ENCODE measurements at places on chromosomes 1 and 21. TPM values are rescaled to one million over a fixed set of nuclear protein-coding genes. Genes with fewer than 3 reads are reported as not detected.

The DSCAM gene
- 2.0 TPM for polyA plus RNA-seq

The HFM1 gene
- 1.8 TPM for polyA plus RNA-seq

The CFAP141 gene
- not detected for polyA plus RNA-seq

The PGLYRP4 gene
- not detected for polyA plus RNA-seq

The SLC19A1 gene
- 8.1 TPM for polyA plus RNA-seq

The BNIPL gene
- polyA plus RNA-seq, result 1.1 TPM

The AUNIP gene
- 0.92 TPM for polyA plus RNA-seq

The EXTL1 gene
- polyA plus RNA-seq, result 4.2 TPM

The GBP6 gene
- polyA plus RNA-seq, result not detected

The OR6N1 gene
- polyA plus RNA-seq, result not detected

The NPHS2 gene
- polyA plus RNA-seq, result not detected

The LRRN2 gene
- 6.4 TPM for polyA plus RNA-seq

The SYT6 gene
- polyA plus RNA-seq, result 1.9 TPM

DNA sequence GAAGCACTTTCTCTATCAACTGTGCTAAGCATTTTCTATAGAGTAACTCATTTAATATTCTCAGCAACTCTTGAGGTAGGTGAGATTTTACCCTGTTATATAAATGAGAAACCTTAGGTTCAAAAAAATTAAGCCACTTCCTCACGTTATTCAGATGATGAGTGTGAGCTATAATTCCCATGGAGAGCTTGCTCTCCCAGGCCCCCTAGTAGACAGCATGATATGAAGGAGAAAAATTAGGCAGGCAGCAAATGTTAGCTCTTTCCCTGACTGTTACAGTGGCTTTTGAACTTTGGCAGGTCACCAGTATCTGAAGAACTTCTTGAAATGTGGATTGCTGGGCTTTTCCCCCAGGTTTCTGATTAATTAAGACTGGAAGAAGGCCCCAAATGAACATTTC lies 753.1 kb downstream of the NCAM2 start:
- no peak for DNase-seq

DNA sequence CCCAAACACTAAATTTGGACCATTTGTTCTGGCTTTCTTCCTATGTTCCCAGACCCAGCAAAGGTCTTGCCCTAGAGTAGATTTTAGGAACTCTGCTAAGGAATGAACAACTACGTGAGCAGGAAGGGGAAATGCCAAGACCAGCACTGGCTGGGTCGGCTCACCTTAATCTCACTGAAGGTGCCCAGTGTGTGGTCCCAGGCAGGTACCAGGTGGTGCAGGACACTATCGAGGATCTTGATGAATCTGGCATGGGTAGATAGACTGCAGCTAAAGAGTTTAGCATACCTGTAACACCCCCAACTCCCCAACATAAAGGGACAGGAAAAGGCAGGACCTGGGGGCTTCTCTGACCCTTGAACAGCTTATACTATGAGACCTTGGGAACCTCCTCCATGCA lies 3.0 kb downstream of the HECTD3 start:
- no peak for DNase-seq

- no peak for DNase-seq
Observed at GRCh38 chr1:219676012-219676765, 63.3 kb upstream of the ZC3H11B start.

DNA sequence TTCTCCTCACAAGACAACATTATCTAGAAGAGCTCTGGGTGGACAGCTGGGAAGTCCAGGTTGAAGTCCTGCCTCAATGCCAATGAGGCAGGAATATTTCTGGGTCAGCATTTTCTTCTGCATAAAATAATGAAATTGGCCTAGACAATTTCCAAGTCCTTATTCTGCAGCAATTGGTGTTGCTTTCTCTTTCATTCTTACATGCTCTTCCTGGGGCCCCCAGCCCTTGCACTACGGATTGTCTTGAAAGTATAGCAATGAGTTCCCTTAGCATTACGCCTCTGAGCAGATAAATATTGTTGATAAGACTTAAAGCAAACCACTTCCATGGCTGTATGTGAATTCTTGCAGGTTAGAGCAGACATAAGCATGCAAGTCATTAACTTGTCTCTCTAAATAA lies 188.5 kb downstream of the TGFBR3 start:
- no peak for DNase-seq

DNA sequence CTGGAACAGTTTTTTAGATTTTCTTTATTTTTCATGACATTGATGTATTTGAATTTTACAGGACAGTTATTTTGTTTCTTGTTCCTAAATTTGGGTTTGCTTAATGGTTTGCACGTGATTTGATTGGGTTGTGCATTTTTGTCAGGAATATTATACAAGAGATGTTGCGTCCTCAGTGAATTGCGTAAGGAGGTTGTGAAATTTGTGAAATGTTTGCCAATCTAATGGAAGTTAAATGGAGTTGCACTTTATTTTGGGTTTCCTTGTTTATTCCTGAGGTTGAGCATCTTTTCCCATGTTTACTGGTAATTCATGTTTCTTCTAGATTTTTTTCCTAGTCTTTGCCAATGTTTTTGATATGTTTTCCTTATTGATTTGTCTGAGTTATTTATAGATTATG lies 19.9 kb downstream of the ZNF648 start:
- no peak for DNase-seq

DNA sequence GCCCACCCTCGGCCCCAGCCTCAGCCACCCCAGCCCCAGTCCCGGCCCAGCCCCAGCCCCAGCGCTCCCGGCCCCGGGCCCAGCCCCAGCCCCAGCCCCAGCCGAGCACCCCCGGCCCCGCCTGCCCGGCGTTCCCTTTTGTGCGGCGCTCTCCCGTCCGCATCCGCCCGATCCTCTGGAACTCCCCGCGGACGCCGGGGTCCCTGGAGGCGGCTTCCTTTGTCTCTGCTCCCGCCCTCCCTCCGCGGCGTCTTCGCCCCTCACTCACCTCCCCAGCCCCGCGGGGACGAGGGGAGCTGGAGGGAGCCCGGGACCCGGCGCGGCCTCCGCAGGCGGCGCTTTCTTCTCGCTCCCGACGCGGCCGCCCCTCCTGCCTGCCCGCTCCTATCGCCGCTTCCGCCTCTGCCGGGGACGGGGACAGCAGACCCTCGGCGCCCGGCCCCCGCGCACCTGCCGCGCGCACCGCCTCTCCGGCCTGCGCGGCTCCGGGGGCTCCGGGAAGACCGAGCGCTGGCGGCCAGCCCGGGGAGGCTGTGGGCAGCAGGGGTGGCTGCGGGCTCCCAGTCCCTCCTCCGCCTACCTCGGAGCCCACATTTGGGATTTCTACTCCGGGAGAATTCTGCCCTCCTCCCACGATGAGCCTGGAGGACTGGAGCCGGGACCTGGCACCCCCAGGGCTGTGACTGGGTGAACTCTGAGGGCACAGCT lies 14.0 kb downstream of the AGRN start:
- DNase-seq, result no peak

- no peak for DNase-seq
Observed at GRCh38 chr1:7046314-7046713, 261.1 kb downstream of the CAMTA1 start.

DNA sequence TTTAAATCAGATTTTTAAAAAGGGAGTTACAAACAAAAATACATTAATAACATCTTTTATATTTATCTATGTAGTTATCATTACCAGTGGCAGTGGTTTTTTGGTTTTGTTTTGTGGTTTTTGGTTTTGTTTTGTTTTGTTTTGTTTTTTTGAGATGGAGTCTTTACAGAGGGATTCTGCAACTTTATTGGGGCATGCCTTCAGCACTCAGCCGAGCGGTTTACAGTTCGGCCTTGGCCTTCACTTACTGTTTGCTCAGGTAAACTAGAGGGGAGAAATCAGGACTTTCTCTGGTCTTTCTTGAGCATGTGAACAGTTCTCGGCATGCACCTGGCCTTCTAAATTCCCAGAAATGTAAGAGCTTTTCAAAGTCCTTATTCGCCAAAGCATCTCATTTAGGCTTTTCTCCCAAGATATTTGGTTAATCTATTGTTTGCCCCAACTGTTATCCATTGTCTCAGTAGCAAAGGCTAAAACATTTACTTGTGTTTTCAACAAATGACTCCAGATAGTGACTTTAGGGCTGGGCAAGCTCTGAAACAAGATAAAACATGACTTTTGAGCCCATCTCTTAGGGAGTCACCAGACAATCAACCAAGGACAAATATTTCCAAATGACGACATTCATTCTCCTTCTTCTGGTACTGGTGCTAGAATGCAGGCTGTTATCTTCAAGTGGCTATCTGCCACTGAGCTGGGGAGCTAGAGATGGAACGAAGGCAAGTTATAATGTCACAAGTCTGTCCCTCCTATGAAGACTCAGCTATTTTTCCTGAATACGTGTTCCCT lies 48.4 kb upstream of the ADORA3 start:
- no peak for DNase-seq

GRCh38 chr1:98387701-98388100 lies 273.8 kb upstream of the SNX7 start:
- DNase-seq, result no peak

DNA sequence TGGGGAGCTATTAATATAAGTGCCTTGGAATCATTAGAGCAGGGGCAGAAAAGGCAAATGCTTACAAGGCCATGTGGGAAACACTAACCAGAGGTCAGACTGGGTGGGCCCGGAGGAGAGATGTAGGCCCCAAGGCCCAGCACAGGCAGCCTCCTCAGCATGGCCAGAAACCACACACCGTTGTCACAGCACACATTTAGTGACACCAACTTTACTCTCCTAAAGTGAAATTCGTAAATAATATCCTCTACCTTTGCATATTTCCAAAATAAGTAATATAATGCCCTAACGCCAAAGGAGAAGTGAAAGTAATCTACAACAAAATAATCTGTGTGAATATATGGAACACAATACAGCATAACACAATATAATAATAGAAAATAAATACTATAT lies 62.6 kb downstream of the KIF21B start:
- DNase-seq, result no peak

GRCh38 chr1:108645564-108646184 lies 15.2 kb downstream of the HENMT1 start:
- DNase-seq, result no peak

GRCh38 chr1:235213752-235214151 lies 52.7 kb upstream of the RBM34 start:
- DNase-seq, result no peak

- DNase-seq, result no peak
Observed at GRCh38 chr1:205274041-205274691, 46.4 kb downstream of the TMCC2 start.

DNA sequence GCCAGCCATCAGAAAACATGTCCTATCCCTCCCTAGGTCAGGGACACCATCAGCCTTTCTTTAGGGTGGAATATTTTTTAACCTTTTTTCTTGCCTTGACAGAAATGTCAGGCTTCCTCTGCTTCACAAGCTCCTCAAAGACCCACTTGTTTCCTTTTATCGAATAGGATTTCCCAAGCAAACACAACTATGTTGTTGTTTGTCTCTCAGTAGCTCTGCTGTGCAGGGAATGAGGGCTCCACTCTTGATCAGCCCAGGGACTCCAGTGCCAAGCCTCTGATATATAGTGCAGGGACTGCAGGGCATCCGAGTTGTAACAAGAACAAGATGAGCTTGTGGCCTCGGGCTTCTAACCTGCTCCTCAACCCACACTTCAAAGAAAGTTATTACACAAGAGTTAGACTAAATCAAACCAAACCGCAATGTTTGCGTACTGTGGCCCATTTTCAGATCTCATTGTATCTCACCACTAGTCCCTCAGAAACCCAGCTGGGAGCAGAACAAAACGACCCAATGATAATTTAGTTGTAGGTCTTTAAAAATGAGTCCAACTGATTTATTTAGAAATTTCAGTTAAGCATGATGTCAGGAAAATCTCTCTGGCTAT lies 108.1 kb downstream of the ATG4C start:
- no peak for DNase-seq

GRCh38 chr1:53954128-53954527 lies 8.0 kb downstream of the LRRC42 start:
- DNase-seq, result no peak

GRCh38 chr1:57024855-57025254 lies 59.0 kb upstream of the C8B start:
- no peak for DNase-seq

DNA sequence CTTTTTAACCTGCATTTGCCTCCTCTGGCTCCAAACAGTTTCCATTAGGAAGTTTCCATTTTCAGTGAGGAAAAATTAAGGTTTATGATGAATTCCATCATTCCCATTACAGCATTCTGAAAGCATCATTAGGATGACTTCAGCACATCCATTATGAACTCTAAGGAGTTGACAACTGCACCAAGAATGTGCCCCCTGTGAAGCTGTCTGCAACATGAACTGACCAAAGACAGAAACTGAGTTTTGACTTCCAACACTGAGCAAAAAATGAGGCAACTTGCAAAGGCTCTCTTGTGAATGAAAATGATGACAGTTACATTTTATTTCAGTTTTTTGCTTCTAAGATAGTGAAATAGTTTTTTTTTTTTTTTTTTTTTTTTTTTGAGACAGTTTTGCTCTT lies 18.3 kb upstream of the KCNE1 start:
- no peak for DNase-seq

DNA sequence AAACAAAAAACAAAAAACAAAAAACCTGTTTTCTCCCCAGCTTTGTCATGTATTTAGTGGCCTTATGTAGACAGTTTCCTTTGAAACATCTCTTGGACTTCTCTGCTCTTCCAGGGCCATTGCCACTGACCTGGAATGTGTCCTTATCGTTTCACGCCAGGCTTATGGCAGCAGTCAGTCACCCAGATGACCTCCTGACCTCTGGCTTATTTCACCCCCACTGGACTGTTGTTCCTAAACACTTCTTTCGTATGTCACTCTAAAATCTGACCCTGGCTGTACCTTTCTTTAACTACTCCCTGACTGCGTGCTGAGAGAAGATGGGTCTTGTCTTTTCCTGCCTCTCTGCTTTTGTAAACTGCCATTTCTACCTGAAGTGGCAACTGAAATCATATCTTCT lies 9.1 kb downstream of the LGALS8 start:
- DNase-seq, result no peak

DNA sequence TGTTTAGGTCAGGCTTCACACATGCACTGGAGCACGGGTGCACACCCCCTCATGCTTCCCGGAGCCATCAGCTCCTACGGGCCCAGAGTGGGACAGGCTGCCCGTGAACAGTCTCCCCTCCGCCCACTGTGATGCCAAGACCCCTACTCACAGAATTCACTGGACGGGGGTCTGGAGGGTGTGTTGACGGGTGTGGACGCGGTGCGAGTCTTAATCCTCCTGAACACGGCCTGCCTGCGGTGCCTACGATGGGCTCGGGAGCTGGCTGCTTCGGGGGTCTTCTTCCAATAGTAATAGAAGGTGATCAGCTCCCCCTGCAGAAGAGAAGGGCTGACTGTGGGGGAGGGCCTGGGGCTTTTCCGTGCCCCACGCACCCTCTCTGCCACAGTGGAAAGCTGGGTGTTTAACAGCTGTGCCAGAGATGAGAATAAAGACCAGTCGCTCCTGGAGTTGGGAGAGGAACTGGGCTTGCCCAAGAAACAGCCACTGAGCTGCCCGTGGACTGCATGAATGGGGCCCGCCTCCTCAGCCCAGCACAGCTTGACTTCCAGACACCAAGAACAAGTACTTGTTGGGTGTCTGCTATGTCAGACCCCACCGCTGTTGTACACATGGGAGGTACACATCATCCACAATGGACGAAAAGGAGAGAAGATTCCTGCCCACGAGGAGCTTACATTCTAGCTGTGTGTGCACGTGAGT lies 47.9 kb downstream of the SLC45A1 start:
- DNase-seq, result no peak
